Left renal cortex interstitium (tissue), 4 donors: ENCODE measurements at places on chromosomes 4 and X. TPM values are rescaled to one million over a fixed set of nuclear protein-coding genes. Genes with fewer than 3 reads are reported as not detected.

GRCh38 chr4:105956569-105956968 lies 61.3 kb downstream of the NPNT start:
- DNase-seq = no peak

- no peak for DNase-seq
Observed at GRCh38 chr4:10582059-10582686, 102.4 kb downstream of the CLNK start.

- no peak for DNase-seq
Observed at GRCh38 chr4:100288811-100289529, 98.7 kb upstream of the DDIT4L start.

- no peak for DNase-seq
Observed at GRCh38 chrX:18970465-18970864, 13.4 kb downstream of the PHKA2 start.

- DNase-seq = no peak
Observed at GRCh38 chrX:40646489-40647306, 663 bp downstream of the CXorf38 start.

- DNase-seq = no peak
Observed at GRCh38 chrX:102115748-102116147, 9.7 kb upstream of the TCEAL2 start.

- DNase-seq = no peak
Observed at GRCh38 chr4:3376266-3376665, 65.5 kb upstream of the HGFAC start.

- DNase-seq = no peak
Observed at GRCh38 chr4:154743683-154744340, at the start of gene LRAT. Gene LRAT, plus strand, starts transcription at chr4:154744000. Its CDS starts 327 bp downstream, at chr4:154744327.

The COX7B gene
- 313 TPM for polyA plus RNA-seq

The CT45A10 gene
- not detected for polyA plus RNA-seq

The HSFX3 gene
- not detected for polyA plus RNA-seq

The SPIN2A gene
- 4.5 TPM for polyA plus RNA-seq

The TLR6 gene
- 0.62 TPM for polyA plus RNA-seq
